Fibroblast of lung (primary cell): ENCODE measurements at places on chromosomes 2 and 18. TPM values are rescaled to one million over a fixed set of nuclear protein-coding genes. Genes with fewer than 3 reads are reported as not detected.
A peak's percentile ranks its signal among the peaks of the same experiment; 100 is the strongest.

Gene ASB18
- not detected in 2 replicates for polyA plus RNA-seq

Gene CDH2
- 15.3 and 18.9 TPM in 2 replicates for polyA plus RNA-seq

Gene ZSWIM2
- 0.08 and 0.15 TPM in 2 replicates for polyA plus RNA-seq

GRCh38 chr2:122007577-122007976, 252.1 kb downstream of the TSN start:
- no peak for DNase-seq

GRCh38 chr18:55550471-55550870, 37.5 kb downstream of the TCF4 start:
- no peak for DNase-seq

DNA sequence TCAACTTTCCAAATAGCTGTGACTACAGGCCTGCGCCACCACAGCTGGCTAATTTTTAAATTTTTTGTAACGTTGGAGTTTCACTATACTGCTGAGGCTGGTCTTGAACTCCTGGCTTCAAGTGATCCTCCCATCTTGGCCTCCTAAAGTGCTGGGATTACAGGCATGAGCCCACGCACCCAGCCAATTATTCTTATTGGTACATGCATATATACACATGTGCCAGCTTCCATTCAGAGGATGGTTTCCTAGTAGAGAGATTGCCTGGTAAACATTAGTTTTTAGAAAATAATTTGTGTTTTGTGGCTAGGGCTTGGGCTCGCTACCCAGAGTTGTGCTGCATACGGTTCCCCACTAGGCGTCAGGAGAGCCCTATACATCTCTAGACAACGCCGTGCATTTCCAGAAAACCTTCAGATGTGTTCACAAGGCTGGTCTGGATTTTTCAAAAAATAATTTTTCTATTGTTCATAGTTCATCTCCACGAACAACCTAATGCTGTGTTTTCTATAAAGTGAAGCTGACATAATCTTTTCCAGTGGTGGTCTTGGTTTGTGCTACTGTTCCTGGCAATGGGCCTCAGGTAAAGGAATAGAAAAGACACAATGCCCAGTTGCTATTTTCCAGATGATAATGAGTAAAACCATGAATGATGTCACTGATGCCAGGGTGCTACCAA, 14.6 kb upstream of the AFG3L2 start:
- DNase-seq = peak; percentile 52

DNA sequence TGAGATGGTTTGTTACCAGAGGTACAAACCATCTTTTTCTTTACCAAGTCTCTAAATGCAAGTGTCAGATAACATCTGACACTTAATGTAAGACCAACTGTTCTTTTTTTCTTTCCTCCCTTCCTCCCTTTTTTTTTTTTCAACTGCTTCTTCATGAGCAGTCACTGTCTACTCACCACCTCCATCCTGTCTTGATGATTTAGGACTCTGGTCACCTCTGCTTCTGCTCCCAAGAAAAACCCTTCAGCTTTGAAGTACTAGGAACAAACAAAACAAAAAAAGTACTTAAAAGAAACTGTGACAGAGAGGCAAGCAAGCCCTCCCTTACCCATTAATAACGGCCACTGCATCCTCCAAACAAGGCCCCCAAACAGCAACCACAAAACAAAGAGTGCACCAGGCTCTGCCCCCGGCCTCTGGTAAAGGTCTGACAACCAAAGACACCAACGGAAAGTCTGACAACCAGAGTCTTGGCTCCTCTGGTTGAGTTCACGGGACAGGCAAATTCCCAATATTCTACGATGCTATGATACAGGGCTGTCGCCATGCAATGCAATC, 141.0 kb downstream of the ARL4C start:
- no peak for DNase-seq

- DNase-seq = no peak
These were observed 38.4 kb upstream of the FZD5 start for GRCh38 chr2:207808119-207808518.
